ENCODE measurements at places on chromosomes 12 and 14. TPM values are rescaled to one million over a fixed set of nuclear protein-coding genes. Genes with fewer than 3 reads are reported as not detected.

KRT5 gene
- 0.62 TPM for total RNA-seq

INHBC gene
- not detected for total RNA-seq

TRPV4 gene
- not detected for total RNA-seq

MYF6 gene
- 0.47 TPM for total RNA-seq

BICDL1 gene
- 25.4 TPM for total RNA-seq

POU6F1 gene
- total RNA-seq = 14.5 TPM

APOLD1 gene
- total RNA-seq = 42.9 TPM

SDR9C7 gene
- total RNA-seq = 0.31 TPM

Measured in occipital lobe (tissue), 3 donors.